ENCODE measurements at places on chromosomes 1 and 21.

- no peak for DNase-seq
Measured at GRCh38 chr1:236129306-236129705, 13.0 kb upstream of the GPR137B start.

GRCh38 chr1:46687093-46687659 lies 15.5 kb downstream of the TEX38 start:
- DNase-seq: peak; percentile 27

DNA sequence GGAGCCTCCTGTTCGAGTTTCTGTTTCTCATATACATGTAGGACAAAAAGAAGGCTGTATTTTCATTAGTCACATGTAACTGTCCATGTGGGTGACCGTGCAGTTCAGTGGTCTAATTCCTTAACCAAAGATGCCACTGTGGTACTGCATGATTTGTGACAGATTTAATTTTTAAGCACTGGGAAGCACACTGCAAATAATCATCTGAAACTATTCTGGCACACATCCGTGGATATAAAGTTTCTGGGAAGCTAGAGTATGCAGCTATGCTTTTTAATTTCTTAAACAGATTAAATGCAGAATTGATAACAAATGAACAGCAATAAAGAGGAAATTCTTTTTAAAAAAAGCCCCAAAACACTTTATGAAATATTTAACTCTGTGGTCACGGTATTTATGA lies 254.8 kb downstream of the LMO4 start:
- no peak for DNase-seq

- no peak for DNase-seq
Measured at GRCh38 chr1:3799976-3800685, 3.8 kb upstream of the LRRC47 start.

- peak; percentile 52 for DNase-seq
Measured at GRCh38 chr1:191575180-191575579, 583.1 kb upstream of the RGS18 start.

- DNase-seq: no peak
Measured at GRCh38 chr1:38790422-38791163, 69.0 kb downstream of the RRAGC start.

DNA sequence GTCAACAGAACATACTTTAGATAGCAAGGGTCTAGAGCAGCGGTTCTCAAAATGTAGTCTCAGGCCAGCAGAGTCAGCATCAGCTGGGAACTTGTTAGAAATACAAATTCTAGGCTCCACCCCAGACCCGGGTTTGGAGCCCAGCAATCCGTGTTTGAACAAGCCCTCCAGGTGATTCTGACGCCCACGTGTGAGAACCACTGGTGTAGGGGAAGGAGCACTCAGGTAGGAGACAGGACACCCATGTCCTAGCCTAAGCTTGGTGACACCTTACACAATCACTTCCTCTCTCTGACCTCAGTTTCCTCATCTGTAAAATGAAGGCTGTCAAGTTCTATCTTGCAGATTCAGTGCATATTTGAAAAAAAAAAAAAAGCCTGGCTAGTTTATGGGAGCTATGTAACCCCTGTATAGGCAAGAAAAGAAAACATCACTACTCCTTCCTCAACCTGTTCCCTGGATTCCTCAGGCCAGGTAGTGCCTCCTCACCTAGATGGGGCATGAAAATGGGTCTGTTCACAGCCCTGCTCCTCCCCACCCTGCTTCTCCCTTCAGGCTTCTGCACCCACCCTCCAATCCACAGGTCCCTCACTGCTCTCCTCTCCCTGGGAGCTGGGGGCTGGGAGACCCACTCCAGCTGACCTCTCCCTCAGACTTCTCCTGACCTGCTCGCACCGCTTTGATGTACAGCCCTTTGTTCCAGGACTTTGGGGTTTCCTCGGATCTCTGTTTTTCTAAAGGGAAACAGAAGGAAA lies 7.1 kb upstream of the PHLDA3 start:
- DNase-seq: no peak

DNA sequence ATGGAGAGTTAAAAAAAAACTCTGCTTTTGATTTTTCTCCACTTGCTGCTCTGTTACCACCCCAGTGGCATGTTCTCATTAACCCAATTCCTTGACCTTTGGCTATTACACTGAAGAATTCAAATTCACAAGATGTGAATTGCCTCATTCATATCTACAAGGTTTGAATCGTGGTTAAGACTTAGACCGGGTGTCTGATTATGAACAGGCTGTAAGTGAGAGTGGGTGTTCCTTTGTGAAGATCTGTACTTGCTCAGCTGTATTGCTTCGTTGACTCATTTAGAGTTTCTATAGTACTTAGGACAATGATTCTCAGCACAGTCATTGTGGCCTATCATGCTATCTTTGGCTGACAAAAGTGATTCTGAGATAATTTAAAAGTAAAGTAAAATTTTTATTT lies 36.4 kb downstream of the DNM3 start:
- no peak for DNase-seq

DNA sequence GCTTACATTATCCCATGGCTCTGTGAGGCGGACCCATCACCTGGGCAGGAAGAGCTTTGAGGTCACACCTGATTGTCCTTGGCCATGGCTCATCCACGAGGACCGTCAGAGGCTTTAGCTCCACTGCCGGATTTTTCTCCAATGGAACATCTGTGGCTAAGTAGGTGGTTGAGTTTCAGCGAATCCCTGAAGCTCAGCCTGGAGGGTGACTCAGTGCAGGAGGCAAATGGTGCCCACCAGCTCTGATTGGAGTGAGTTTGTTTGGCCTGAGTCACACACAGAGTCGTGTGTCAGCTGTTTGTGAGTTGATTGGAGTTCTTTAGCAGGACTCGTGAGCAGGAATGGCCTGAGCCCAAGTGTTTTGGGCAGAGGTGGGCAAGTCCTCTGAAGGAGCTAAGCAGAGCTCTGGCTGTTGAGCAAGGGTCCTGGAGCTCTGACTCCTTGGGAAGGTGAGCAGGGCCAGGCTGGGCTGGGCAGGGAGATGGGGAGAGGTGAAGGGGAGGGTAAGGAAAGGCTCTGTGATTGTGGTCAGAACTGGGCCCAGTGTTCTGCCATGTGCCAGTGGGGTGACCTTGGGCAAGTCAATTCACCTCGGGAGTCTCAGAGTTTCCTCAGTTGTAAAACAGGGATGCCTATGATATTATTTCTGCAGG lies 2.0 kb downstream of the SLC6A17 start:
- DNase-seq: peak; percentile 83

DNA sequence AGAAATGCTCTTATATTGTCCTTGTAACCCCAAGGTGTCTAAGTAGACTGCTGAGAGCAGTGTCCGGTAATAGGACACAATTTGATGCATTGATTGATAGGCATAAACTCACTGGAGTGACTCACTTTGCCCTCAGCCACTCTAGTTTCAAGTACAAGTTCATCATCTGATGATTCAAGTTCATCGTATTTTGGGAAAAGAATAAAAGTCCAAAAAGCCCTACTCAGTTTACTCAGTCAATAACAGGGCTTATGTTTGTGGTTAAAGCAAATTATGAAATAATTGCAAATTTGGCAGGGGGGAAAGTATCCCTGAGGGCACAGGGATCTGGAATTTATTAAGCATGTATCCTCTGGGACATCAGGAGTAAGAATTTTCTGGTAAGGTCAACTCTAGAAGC lies 7.6 kb upstream of the ATF3 start:
- no peak for DNase-seq

DNA sequence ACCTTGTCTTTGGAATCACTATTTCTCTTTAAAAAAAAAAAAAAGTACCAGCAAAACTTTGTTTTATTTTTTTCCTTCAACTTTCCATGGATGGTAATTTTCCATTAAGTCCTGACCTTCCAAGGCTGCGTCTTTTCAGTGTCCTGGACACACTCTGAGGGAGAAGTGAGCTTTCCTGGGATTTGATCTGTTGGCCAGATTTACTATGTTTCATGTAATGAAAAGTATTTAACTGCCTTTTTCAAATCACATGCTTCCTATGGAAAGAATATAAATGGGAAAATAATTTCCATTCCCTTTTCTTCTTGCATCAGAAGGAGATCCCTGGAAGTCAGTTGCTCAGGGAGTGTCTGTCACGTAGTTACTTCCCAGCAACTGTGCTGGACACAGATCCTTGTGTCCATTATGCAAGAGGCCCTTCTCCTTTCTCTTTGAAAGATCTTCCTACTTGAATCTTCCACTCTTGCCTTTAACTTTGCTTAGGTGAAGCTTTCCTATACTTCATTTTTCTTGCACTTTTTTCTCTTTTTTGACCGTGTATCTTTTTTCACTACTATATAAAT lies 59.3 kb downstream of the CENPF start:
- no peak for DNase-seq

- peak; percentile 45 for DNase-seq
Measured at GRCh38 chr1:33036051-33036525, 595 bp downstream of the AK2 start.

- DNase-seq: peak; percentile 34
Measured at GRCh38 chr1:89952605-89953130, 42.2 kb upstream of the ZNF326 start.

GRCh38 chr1:207698822-207699483 lies 52.9 kb upstream of the CD46 start:
- peak; percentile 65 for DNase-seq

GRCh38 chr1:48654606-48655210 lies 122.0 kb downstream of the BEND5 start:
- DNase-seq: no peak

- no peak for DNase-seq
Measured at GRCh38 chr1:207972337-207972736, 61.4 kb upstream of the CD34 start.

DNA sequence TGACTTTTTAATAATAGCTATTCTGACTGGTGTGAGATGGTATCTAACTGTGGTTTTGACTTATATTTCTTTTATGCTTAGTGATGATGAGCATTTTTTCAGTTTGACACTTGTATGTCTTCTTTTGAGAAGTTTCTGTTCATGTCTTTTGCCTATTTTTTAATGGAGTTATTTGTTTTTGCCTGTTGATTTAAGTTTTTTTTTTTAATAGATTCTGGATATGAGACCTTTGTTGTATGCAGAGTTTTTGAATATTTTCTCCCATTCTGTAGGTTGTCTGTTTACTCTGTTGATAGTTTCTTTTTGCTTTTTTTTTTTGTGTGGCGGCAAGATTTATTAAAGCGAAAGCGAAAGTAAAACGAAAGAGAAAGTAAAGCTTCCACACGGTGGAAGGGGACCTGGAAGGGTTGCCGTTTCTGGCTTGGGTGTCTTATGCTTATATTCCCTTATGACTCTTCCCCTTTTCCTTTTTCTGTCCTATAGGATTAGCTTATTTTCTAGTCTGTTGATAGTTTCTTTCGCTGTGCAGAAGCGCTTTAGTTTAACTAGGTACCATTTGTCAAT lies 67.6 kb downstream of the TBX19 start:
- peak; percentile 8 for DNase-seq

DNA sequence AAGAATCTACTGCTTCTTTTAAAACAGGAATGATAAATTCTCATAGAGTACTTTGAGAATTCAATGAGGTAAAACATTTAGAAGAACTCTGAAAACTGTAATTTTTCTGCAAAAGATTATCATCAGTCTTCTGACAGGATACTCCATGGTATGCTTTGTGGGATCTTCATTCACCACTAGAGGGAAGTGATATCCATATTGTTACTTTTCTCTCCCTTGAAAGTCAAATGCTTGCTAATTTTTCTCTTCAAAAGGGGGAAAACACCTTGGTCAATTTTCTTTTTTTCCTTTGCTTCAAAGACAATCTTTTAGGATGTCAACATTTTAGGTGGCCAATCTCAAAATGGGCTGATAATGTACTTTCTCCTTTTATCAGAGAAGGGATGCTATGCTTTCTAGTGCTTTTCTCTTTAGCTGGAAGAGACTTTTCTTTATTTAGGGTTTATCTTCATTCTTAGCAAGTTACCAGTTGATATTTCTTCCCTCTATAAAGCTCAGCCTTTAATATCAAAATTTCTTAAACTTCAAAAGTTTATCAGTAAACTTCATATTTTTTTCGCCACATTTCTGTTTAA lies 95.5 kb downstream of the NEGR1 start:
- peak; percentile 37 for DNase-seq

DNA sequence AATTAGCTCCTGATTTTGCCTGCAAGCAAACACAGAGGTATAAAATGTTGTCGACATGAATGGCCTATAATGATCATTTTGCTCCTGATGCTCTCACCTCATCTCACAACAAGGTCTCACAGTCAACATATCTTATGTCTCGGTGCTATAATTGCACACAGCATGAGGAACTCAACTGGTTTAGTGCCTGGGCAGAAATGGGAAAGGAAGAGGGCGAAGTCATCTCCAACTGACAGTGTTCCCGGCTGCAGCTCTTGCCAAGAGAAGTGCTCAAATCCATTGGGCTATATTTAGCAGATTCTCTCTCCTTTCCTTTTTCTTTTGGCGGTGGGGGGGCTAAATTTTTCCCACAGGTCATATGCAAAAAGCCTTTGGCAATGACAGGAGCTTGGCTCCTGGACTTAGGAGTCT lies 53.0 kb downstream of the SLC45A1 start:
- DNase-seq: no peak

GRCh38 chr1:51946300-51946699 lies 44.2 kb downstream of the RAB3B start:
- DNase-seq: peak; percentile 41

DNA sequence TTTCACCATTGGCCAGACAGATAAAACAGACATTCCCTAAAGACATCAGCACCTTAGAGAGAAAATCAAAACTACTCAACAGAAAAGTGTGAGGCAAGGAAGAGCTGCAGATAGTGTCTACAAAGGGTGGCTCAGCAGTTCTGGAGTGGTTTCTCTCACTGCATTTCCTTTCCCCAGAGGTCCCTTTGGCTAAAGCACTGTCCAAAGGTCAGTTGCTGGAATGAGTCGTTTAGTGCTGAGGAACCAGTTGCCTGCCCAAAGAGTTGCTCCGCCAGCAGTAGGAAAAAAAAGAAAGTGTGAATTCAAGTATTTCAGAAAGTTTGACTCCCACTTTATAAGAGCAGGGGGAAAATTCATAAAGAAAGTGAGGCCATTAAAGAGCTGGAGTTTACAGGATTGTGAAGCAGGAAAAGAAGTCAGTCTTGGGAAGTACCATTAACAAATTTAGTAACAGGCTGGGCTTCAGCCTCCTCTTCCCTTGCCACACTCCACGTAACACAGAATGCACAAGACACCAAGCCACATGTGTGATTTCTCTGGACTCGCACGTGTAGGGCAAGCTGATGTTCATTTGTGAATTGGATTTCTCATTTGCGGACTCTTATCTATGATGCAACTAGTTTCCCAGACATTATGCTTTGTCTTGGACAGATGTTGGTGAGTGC lies 122.2 kb downstream of the RUNX1 start:
- DNase-seq: peak; percentile 43

- peak; percentile 34 for DNase-seq
Measured at GRCh38 chr1:180633057-180634056, 1.5 kb downstream of the XPR1 start.

All from EL (cell line).